ENCODE measurements at places on chromosomes 11 and 22.
A peak's percentile ranks its signal among the peaks of the same experiment; 100 is the strongest.

- no peak for DNase-seq
These were observed 51.8 kb downstream of the SYN3 start for GRCh38 chr22:33006220-33006954.

DNA sequence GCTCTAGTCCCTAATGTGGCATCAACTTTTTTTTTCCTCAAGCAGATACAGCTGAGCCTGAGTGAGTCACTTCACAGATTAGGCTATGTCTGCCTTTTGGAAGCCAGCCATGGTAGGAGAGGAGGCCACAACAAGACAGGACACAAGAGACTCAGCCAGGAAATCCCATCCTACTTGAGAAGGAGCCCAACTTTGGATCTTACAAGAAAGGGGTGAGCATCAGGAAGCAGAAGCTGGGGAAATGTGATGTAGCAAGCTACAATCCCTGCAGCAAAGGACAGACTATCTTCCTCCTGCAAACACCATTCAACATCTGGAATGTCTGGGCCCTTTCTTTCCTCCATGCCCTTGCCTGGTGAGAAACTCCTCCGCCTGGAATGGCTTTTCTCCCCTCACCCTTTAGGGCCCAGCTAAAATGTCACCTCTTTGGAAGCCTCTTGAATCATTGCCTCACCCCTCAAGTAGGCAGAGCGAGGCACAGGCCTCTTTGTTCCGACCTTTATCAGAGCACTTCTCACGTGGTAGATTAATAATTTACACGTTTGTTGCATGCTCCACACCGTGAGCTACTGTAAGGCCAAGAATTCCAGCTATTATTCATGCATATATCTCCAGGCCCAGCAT is 156.4 kb upstream of the PITPNB start:
- DNase-seq: peak; percentile 55

GRCh38 chr11:30876663-30877396 is 290.7 kb upstream of the MPPED2 start:
- DNase-seq: no peak

DNA sequence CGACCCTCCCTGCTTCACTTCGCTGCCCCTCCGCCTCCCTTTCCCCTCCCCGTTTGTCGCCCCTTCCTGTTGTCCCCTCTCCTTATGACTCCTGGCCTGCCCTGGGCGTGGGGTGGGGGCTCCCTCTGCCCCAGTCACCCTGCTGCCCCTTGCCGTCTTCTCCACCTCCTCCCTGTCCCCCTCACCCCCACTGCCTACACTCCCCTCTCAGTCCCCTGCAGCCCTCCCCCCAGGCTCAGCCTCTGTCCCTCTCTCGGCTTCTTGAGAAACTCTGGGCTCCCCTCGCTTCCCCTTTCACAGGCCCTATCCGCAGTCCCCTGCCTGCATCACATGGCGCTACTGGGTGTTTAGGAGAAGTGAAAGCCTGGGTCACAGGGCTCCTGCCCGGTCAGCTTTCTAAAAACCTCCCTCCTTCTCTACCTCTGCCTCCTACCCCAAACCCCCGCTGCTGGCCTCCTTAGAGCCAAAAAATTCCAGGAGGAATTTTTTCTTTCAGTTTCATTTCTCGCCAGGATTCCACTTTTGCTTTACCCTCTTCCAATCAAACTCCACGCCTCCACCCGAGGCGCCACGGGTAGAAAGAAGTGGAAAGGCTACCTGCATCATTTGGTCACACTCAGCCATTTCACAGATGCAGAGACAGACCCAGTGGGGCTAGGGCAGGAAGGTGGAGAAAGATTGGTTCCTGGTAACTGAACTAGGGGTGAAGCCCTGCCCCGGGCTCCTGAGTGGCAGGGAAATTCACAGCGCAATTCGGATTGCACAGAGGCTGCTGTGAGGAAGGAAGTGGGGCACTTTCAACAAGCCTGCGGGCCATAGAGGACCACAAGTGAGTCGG is at the start of gene SLC15A3:
TSS of gene SLC15A3 (minus strand) at position 273 of the 838 bp plus-strand sequence. CDS start 625 bp downstream, outside the sequence.
- no peak for DNase-seq

- DNase-seq: peak; percentile 76
These were observed 149.3 kb downstream of the FBXO7 start for GRCh38 chr22:32623943-32624342.

- DNase-seq: no peak
These were observed 49.3 kb upstream of the IGLL5 start for GRCh38 chr22:22838148-22838786.

DNA sequence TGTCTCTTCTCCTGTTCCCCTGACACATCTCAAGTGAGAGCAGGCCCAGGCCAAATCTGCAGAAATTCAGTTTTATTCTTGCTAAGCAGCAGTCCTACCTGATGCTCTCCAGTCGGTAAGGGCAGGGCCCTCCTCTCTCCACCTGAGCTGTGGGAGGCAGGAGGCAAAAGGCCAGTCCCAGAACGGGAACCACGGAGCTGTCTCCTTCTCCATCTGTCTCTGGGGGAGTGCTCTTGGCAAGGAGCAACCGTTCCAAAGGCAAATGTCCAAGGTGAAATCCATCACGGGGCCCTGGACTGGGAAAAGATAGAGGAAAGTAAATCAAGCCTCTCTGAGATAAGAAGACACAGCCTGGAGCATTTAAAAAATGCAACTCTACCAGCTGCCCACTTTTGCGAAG is 65.2 kb upstream of the CDON start:
- DNase-seq: no peak

DNA sequence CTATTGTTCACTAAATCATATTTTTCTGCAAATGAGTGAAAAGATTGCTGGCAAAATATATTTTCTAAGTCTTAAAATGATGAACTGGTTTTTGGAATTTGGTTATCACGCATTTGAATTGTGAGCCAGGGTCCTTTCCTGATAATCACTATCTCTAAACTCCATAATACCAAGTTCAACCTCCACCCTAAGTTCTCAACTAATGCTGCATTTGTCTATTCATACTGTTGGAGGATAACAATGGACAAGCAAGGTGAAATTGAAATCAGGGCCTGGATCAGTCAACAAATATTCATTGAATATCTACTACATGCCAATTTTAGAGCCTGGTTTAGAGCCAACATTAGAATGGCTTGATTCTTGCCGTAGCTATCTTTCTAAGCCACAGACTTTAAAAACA is 4.7 kb upstream of the PCF11 start:
- no peak for DNase-seq

- DNase-seq: no peak
These were observed 13.5 kb upstream of the CRY2 start for GRCh38 chr11:45833761-45834160.

- peak; percentile 19 for DNase-seq
These were observed 83.0 kb downstream of the TMPRSS5 start for GRCh38 chr11:113623114-113623513.

DNA sequence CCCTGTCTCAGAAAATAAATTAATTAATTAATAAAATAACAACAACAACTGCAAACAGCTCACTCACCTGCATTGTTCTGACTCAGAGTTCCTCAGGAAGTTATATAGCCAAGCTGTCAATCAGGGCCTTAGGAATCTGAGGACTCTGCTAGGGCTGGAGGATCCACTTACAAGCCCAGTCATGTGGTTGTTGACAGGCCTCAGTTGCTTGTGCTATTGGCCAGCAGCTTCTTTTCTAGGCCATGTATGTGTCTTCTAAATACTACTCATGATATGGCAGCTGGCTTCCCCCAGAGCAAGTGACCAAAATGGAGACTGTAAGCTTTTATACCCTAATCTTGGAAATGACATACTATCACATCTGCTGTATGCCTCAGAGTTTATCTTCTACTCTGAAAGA is 20.8 kb upstream of the ATP5MG start:
- no peak for DNase-seq

DNA sequence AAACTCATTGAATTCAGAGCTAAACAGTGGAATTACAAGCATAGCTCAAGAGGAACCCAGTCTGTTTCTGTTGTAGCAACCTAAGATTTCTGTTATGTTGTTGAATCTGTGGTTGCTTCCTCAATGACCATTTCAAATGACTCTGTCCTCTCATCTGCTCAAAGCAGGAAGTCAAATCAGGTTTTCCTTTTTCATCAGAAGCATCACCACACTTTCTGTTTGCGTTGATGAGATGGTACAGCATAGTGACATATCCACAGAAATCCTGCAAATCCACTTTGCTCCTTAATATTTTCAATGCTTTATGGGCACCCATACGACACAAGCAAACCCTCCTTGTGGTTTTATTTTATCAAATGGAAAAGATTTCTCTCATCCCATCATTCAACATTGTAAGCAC is 12.6 kb upstream of the UCP2 start:
- no peak for DNase-seq

GRCh38 chr11:119594639-119595249 is 134.3 kb downstream of the NECTIN1 start:
- DNase-seq: peak; percentile 37

- DNase-seq: no peak
These were observed 44.1 kb downstream of the RSF1 start for GRCh38 chr11:77776455-77776854.

DNA sequence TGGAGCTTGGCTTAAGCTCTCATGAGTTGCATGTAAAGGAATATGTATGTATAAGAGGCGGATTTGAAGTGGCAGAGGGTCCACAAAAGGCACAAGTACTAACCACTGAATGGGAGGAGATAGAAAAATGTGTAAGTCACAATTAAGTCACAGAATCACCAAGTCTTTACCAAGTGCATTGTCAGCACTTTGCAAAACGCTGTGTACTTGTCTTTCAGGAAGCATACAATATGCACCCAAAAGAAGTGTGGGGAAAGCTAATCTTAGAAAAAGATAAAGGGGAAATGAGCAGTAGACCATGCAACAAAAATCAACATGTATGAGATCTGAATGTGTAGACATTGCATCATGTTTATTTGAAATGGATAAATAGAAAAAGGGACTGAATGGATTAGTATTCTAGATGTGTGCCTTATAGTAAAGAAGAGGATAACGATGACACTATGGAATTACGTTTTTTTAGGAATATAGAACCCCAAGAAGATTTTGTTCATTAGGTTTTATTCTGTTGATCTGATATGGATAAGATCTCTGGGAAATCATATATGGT is 4.5 kb downstream of the CNTF start:
- DNase-seq: no peak

GRCh38 chr11:65947133-65947532 is 1.9 kb downstream of the TSGA10IP start:
- DNase-seq: no peak

All from non-pigmented ciliary epithelial cell (primary cell).